MCF 10A (cell line): ENCODE measurements at places on chromosomes 1 and 21. TPM values are rescaled to one million over a fixed set of nuclear protein-coding genes. Genes with fewer than 3 reads are reported as not detected.

RABIF gene
- 11.2 and 13.5 TPM in 2 replicates for total RNA-seq

DNA sequence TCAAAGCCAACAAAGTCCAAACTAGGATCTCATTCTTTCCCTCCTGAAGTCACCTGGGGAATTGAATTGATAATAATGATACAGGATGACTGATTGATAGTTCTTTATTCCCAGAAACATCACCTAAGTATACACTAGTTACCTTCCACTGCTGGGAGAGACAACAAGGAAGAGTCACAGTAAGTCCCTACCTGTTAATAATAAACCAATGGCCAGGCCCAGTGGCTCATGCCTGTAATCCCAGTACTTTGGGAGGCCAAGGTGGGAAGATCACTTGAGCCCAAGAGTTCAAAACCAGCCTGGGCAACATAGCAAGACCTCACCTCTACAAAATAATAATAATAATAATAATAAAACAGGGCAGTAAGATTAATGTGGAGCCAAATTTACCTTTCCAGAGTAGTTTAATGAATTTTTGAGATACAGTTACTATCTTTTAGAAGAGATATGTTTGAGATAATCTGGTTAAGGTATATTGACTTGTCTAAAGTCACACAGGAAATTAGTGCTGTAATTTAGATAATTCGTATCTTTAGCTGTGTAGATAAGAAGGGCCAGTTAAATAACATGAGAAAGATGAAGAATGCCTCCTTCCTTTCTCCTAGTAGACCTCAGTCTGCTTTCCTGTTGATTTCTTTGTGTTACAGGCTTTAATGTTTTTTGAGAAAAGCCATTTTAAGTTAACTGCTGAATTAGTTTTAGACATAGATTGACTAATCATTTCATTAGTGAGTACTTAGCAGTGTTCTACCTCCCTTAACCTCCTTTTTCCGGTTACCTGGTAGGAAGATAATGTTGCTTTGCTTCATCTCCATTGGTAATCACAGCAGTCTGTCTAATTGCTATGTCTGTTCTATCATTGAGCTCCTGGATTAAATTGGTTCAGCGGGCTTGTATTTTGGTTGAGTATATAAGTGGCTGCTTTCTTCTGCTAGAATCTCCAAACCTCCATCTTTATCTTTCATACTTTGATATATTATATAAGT is 22.0 kb downstream of the SMAP2 start:
- DNase-seq, result no peak

INSRR gene
- total RNA-seq, result not detected in 2 replicates

- DNase-seq, result no peak
Observed at GRCh38 chr21:34235514-34235913, 128.3 kb upstream of the KCNE2 start.

ANGPTL1 gene
- not detected in 2 replicates for total RNA-seq

DNA sequence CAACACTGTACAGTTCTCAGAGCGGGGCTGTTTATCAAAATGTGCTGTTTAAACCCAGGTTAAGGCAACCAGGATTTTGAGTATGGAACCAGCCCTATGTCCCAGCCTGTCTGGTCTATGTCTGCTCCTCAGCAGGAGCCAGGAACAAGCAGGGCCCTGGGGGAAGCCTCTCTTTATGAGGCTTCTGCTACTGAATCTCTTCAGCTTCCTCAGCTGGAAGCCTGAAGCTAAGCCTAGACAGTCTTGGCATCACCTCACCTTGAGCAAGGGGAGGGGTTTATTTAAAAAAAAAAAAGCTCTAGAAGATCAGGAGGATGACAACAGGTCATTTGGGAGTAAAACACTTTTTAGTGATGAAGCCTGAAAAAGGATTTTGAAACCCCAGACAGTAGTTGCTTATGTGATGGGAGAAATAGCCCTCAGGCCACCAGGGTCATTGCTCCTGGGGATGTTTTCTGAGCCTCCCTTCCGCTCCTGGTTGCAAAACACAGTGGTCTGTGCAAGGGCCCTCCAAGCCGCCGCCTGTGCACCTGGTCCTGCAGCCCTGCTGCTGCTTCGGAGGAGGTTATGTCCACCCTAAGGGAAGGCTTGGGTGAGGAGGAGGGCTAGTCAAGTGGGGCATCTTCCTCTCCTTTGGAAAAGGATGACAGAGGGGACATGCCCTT is 21.8 kb upstream of the GRHL3 start:
- DNase-seq, result no peak

GRCh38 chr21:15276243-15276642 is 211.4 kb upstream of the NRIP1 start:
- DNase-seq, result peak; percentile 64

PRAMEF7 gene
- not detected in 2 replicates for total RNA-seq

DPM3 gene
- total RNA-seq, result 79.7 and 86.4 TPM in 2 replicates

RNU5D-1 gene
- total RNA-seq, result not detected in 2 replicates

DNA sequence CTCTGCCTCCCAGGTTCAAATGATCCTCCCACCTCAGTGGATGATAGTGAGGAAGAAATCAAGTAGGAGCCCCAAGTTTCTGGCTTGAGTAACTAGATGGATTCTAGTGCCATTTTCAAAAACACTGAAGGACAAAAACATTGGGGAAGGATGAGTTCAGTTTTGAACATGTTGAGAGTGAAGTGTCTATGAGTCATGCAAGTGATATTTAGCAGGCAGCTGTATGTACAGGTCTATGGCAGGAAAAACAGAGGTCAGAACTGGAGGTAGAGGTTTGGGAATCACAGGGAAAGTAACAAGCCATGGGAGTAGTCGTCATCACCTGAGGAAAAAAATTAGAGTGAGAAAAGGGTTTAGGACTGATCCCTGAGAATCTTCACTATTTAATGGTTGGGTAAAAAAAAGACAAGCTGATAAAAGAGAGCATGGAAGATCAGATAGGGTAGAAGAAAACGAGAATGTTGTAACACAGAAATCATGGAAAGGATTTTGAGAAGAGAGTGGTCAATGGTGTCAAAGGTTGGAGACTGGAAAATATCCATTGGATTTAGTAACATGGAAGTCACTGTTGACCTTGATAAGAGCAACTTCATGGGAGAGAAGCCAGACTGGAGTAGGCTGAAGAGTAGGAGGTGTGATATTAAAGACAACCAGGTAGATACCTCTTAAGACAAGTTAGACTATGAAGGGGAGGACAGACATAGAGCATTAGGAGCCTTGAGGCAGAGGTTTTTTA is 53.1 kb downstream of the DIPK1A start:
- DNase-seq, result peak; percentile 53

FAM177B gene
- 0.74 TPM in 1 of 2 replicates, not detected in the other for total RNA-seq

SIPA1L2 gene
- 15.2 and 18.3 TPM in 2 replicates for total RNA-seq

DNA sequence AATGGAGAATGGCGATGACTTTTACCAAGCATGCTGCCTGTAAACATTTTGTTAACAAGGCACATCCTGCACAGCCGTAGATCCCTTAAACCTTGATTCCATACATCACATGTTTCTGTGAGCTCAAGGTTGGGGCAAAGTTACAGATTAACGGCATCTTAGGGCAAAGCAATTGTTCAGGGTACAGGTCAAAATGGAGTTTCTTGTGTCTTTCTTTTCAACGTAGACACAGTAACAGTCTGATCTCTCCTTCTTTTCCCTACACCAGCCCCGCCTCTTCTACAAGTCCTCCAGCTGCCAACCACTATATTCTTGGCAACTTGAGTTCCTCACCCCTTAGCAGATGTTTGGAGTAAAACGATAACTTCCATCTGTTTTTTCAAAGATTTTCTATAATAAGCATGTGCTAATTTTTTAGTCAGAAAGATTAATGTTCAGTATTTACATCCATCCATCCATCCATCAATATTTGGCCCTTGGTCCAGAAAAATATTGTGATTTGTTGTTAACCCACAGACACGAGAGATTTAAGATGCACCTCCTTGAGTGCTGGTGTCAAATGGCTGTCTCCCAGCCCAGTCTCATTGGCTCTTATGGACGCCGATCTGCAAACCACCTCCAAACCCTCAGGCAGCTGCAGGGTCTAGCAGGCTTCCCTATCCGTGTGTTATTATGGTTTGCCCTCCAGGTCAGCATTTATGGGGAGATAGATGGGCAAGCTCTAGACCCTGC is 3.8 kb downstream of the DNALI1 start:
- no peak for DNase-seq
